CD8-positive, alpha-beta memory T cell (primary cell): ENCODE measurements at places on chromosomes 12 and 14. TPM values are rescaled to one million over a fixed set of nuclear protein-coding genes. Genes with fewer than 3 reads are reported as not detected.

Gene MYH6
- total RNA-seq = 0.09 TPM

Gene LMNTD1
- total RNA-seq = not detected

Gene ACVR1B
- total RNA-seq = 8.7 TPM

Gene LMO3
- not detected for total RNA-seq

Gene LEMD3
- total RNA-seq = 26.4 TPM

DNA sequence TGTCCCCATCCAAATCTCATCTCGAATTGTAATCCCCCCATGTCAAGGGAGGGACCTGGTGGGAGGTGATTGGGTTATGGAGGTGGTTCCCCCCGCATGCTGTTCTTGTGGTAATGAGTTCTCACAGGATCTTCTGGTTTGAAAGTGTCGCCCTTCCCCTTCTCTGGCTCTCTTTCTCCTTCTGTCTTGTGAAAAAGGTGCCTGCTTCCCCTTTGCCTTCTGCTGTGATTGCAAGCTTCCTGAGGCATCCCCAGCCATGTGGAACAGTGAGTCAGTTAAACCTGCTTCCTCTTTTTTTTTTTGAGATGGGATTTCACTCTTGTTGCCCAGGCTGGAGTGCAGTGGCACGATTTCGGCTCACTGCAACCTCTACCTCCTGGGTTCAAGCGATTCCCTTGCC is 104.0 kb downstream of the CCDC91 start:
- no peaks in the 10 kb centered on the region for H3K27me3 ChIP-seq
- H3K4me3 ChIP-seq = no peak overlapping the region
- no peak overlapping the region for H3K27ac ChIP-seq
- no peak for DNase-seq

DNA sequence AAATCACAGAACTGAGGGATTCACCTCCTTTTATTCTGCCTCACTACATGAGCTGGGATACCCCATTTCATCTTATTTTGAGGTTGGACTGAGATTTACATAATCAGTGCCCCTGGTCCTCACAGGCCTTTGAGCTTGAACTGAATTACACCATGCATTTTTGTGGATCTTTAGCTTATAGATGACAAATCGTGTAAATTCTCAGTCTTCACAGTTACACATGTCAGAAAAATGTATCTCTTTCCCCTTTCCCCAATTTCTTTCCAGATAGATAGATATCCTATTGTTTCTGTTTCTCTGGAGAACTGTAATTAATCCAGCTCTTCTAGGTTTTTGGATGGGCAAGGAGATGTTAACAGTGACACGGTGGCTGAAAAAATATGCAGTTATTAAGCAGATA is 1778.9 kb upstream of the SEL1L start:
- DNase-seq = no peak
- no peaks in the 10 kb centered on the region for H3K4me1 ChIP-seq
- H3K36me3 ChIP-seq = no peaks in the 10 kb centered on the region

GRCh38 chr12:42945927-42946326 is 356.4 kb upstream of the PRICKLE1 start:
- no peaks in the 10 kb centered on the region for H3K27me3 ChIP-seq
- H3K4me3 ChIP-seq = no peak overlapping the region
- no peaks in the 10 kb centered on the region for H3K36me3 ChIP-seq
- no peaks in the 10 kb centered on the region for H3K4me1 ChIP-seq

GRCh38 chr12:108198043-108198442 is 69.0 kb downstream of the WSCD2 start:
- no peak overlapping the region for H3K4me3 ChIP-seq
- no peaks in the 10 kb centered on the region for H3K36me3 ChIP-seq
- H3K27ac ChIP-seq = no peak overlapping the region
- no peaks in the 10 kb centered on the region for H3K4me1 ChIP-seq
- DNase-seq = no peak
- H3K27me3 ChIP-seq = no peaks in the 10 kb centered on the region

DNA sequence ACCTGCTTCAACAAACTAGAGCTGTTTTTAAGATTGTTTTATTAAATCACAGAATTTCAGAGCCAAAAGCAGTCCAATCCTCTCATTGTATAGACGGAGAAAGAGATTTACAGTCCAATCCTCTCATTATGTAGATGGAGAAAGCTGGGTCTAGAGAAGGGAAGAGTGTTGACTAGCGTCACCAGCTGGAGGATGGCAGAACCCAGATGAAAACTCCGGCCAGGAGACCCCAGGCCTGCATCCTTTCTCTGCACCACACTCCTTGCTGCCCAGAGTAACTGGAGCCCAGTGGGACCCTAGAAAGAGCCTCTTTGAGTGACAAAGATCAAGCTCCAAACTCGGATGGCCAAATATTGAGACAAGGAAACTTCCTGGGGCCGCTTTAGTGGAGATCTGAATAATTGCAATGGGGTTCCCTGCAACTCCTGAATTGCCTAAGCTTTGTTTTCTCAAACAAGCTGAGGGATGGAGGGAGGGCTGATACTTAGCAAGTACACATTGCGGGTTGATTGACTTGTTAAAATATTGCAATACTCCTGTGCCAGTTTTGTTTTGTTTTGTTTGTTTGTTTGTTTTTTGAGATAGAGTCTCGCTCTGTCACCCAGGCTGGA is 12.5 kb downstream of the AMDHD1 start:
- H3K27me3 ChIP-seq = no peaks in the 10 kb centered on the region
- H3K36me3 ChIP-seq = no peaks in the 10 kb centered on the region
- no peak overlapping the region for H3K4me3 ChIP-seq
- no peak overlapping the region for H3K27ac ChIP-seq

- H3K27ac ChIP-seq = no peak overlapping the region
- no peak overlapping the region for H3K4me3 ChIP-seq
- H3K4me1 ChIP-seq = no peaks in the 10 kb centered on the region
- DNase-seq = no peak
- H3K27me3 ChIP-seq = no peaks in the 10 kb centered on the region
These were observed 287.4 kb downstream of the ACSS3 start for GRCh38 chr12:81365284-81365683.

GRCh38 chr12:50057000-50057841 is at the start of gene ASIC1:
ASIC1 (plus strand) TSS chr12:50057596; CDS start chr12:50058767, 1,171 bp downstream.
- DNase-seq = no peak
- no peak within 1 kb of the TSS for H3K27ac ChIP-seq
- H3K36me3 ChIP-seq = no peaks in the 10 kb centered on the region
- peaks cover 33% of the 10 kb centered on the region for H3K4me1 ChIP-seq
- peak within 1 kb of the TSS; percentile 59 for H3K4me3 ChIP-seq

GRCh38 chr14:29077916-29078315 is 311.3 kb downstream of the FOXG1 start:
- H3K27ac ChIP-seq = no peak overlapping the region
- H3K4me3 ChIP-seq = no peak overlapping the region
- H3K27me3 ChIP-seq = no peaks in the 10 kb centered on the region
- H3K4me1 ChIP-seq = no peaks in the 10 kb centered on the region

- H3K27ac ChIP-seq = no peak overlapping the region
- H3K27me3 ChIP-seq = no peaks in the 10 kb centered on the region
- H3K36me3 ChIP-seq = no peaks in the 10 kb centered on the region
- no peak for DNase-seq
These were observed 34.1 kb upstream of the C12orf75 start for GRCh38 chr12:105296116-105297089.

DNA sequence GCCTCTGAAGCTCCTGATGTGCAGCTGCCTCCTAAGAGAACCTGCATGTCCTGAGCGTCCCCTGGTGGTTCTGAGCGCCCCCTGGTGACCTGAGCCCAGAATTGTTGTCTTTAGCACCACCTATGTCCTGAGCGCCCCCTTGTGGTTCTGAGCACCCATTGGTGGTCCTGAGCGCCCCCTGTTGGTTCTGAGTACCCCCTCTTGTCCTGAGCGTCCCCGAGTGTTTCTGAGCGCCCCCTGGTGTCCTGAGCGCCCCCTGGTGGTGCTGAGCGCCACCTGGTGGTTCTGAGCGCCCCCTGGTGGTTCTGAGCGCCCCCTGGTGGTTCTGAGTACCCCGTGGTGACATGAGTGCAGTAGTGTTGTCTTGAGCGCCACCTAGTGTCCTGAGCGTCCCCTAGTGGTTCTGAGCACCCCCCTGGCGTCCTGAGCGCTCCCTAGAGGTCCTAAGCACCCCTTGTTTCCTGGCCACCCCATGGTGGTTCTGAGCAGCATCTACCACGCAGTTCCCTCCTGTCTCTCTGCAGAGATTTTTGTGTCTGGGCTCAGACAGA is 782.5 kb downstream of the TMEM121 start:
- DNase-seq = peak; percentile 72
- no peak overlapping the region for H3K4me3 ChIP-seq
- H3K27me3 ChIP-seq = no peaks in the 10 kb centered on the region
- no peak overlapping the region for H3K27ac ChIP-seq

DNA sequence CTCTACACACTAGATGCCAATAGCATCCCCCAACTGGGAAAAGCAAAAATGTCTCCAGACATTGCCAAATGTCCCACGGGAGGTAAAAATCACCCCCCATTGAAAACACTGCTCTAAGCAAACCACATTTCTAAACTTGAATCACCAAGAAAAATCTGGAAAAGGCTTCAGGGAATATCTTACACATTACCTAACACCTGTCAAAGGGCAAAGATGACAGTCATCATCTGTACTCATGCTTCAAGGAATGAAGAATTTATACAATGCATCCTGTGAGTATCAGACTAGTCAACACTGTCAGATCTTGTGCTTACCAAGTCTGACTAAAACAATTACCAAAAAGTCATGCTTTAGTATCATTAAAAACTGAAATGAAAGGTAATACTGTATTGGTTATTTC is 161.6 kb upstream of the SOX5 start:
- no peak for DNase-seq
- no peaks in the 10 kb centered on the region for H3K27me3 ChIP-seq
- no peak overlapping the region for H3K4me3 ChIP-seq
- H3K36me3 ChIP-seq = no peaks in the 10 kb centered on the region
- no peak overlapping the region for H3K27ac ChIP-seq
- H3K4me1 ChIP-seq = no peaks in the 10 kb centered on the region
